ENCODE measurements at places on chromosomes 3 and 15.

GRCh38 chr3:114721864-114722263, 425.2 kb downstream of the ZBTB20 start:
- no peak for DNase-seq

DNA sequence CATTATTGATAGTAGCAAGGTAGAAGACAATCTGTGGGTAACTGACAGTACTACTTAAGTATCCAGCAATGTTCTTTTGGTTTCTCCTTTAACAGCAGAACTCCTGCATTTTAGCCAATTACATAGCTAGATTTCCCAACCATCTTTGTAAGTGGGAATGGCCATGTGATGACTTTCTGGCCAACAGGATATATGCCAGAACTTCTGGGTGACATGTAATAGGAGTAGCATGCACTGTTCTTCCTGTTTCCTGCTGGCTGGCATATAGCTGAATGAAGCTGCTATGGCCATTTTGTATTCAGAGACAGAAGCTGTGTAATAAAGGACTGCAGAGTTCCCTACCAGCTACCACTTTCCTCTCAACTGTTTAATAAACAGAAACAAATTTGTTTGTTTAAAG, 18.0 kb downstream of the SPICE1 start:
- no peak for DNase-seq

GRCh38 chr3:8723612-8724011, 10.0 kb upstream of the CAV3 start:
- DNase-seq = no peak

- DNase-seq = no peak
Observed at GRCh38 chr15:51403946-51404695, 62.7 kb downstream of the GLDN start.

GRCh38 chr3:193742628-193743027, 149.6 kb downstream of the OPA1 start:
- DNase-seq = no peak

GRCh38 chr3:183313764-183314163, 60.7 kb downstream of the B3GNT5 start:
- no peak for DNase-seq

DNA sequence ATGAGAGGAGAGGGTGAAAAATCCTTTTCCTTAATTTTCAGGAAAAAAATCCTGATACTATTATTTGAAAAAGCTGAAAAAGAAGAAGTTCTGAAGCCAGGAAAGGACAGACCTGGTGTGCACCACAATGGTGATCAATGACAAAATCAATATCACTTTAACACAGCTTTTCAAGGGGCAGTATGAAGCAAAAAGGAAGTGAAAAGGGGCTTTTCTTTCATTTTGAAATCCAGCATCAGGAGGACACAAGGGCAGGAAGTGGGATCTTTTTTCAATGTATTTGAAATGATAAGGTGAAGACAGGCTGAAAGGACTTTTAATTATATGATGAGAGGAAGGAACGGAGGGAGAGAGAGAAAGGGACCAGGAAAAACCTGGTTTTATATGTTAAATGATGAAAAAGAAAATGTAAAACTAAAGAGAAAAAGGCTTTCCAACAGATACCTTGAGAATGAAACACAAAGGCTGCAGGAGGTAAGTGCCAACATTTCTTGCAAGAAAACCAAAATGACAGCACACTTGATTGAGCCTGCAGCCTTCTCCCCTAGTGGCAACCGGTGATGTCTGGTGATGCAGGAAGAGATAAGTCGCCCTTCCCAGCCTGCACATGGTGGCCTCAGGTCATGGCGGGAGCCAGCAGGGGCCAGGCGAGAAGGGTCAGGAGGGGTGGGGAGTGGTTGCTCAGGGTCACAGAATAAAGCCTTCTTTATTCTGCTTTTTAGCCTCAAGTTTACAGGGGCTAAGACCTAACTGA, 236.7 kb upstream of the WNT5A start:
- no peak for DNase-seq

- no peak for DNase-seq
Observed at GRCh38 chr3:192866804-192867203, 50.9 kb downstream of the MB21D2 start.

DNA sequence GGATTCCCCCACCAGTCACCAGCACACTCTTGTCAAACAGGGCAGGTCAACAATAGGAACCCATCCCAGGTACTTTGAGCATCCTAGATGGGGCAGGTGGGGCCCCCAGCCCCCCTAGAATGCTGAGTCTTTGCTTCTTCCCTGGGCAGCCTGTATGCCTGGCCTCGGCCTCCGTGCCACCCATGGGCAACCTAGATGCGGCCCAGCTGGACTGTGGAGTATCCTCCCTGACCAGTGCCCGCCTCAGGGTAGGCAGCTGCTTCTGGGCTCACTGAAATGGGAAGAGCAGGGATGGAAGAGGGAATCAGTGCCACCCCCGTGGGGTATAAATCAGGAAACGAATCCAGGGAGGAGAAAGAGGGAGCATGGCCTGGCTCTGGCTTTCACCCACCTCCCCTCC, 10.9 kb downstream of the DNAH1 start:
- DNase-seq = no peak

GRCh38 chr3:111808439-111808838, 50.6 kb upstream of the PHLDB2 start:
- no peak for DNase-seq

GRCh38 chr3:182412066-182412465, 381.2 kb upstream of the ATP11B start:
- no peak for DNase-seq

GRCh38 chr3:71444028-71444860, 139.3 kb downstream of the FOXP1 start:
- DNase-seq = peak; percentile 68

DNA sequence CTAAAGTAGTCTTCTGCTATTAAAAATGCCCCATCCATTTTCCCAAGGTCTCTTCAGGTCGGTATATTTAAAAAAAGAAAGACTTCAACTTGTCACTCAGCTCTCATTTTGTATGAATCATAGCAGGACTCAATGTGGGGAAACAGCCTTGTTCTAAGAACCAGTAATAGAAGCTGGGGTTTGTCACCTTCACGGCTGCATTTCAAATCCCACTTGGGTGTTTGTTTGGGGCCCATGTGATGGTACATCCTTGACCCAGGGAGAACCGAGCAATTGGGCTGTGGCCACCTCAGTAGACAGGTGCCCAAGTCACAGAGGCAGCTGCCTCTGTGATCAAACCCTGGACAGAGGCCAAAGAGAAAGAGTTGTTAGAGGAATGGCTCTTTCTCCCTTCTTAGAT, 70.3 kb upstream of the ARL8B start:
- no peak for DNase-seq
